ENCODE measurements at places on chromosomes 11 and 22. TPM values are rescaled to one million over a fixed set of nuclear protein-coding genes. Genes with fewer than 3 reads are reported as not detected.

The NAV2 gene
- total RNA-seq, result 0.12 TPM

The SPON1 gene
- 0.29 TPM for total RNA-seq

The A4GALT gene
- not detected for total RNA-seq

The KCNJ1 gene
- total RNA-seq, result not detected

The FGF19 gene
- total RNA-seq, result not detected

The DEUP1 gene
- not detected for total RNA-seq

The ART1 gene
- total RNA-seq, result not detected

The B4GALNT4 gene
- 5.1 TPM for total RNA-seq

The MYOD1 gene
- not detected for total RNA-seq

The VSIG10L2 gene
- not detected for total RNA-seq

The MS4A15 gene
- total RNA-seq, result not detected

The TMEM121B gene
- total RNA-seq, result 0.20 TPM

The KRTAP5-8 gene
- not detected for total RNA-seq

The OR8G1 gene
- total RNA-seq, result not detected

The EFEMP2 gene
- total RNA-seq, result 7.9 TPM

The PKDREJ gene
- total RNA-seq, result not detected

The RASL10A gene
- 0.65 TPM for total RNA-seq

The CELSR1 gene
- 0.44 TPM for total RNA-seq

The SYT7 gene
- total RNA-seq, result 0.32 TPM

The PIWIL4 gene
- total RNA-seq, result 0.41 TPM

The CCDC34 gene
- total RNA-seq, result 10.4 TPM

The ZDHHC5 gene
- total RNA-seq, result 78.4 TPM

The MS4A4A gene
- not detected for total RNA-seq

The GLB1L3 gene
- 16.1 TPM for total RNA-seq

The PLEKHA7 gene
- total RNA-seq, result 10.3 TPM

The CARNS1 gene
- total RNA-seq, result 0.62 TPM

The NECTIN1 gene
- 5.4 TPM for total RNA-seq

The TXN2 gene
- 95.2 TPM for total RNA-seq

The CCDC90B gene
- 24.5 TPM for total RNA-seq

The TMEM223 gene
- total RNA-seq, result 14.3 TPM

The KRTAP5-11 gene
- not detected for total RNA-seq

The TRPC6 gene
- not detected for total RNA-seq

The MOB2 gene
- total RNA-seq, result 22.6 TPM

The VWCE gene
- 9.4 TPM for total RNA-seq

The UBQLN3 gene
- not detected for total RNA-seq

The PAK1 gene
- total RNA-seq, result 33.1 TPM

The TMEM135 gene
- 28.8 TPM for total RNA-seq

The XNDC1N gene
- 21.5 TPM for total RNA-seq

The SLC36A4 gene
- 17.1 TPM for total RNA-seq

The MS4A8 gene
- not detected for total RNA-seq

The PPFIBP2 gene
- total RNA-seq, result 0.62 TPM

The MISFA gene
- 5.1 TPM for total RNA-seq

The CRACR2B gene
- 1.3 TPM for total RNA-seq

The DTX4 gene
- total RNA-seq, result 0.05 TPM

The P2RX3 gene
- total RNA-seq, result not detected

The SPDYC gene
- total RNA-seq, result not detected

The RAB3IL1 gene
- 0.24 TPM for total RNA-seq

The PRR33 gene
- not detected for total RNA-seq

The CD3E gene
- 630 TPM for total RNA-seq
